ENCODE measurements at places on chromosomes 16 and 17.

DNA sequence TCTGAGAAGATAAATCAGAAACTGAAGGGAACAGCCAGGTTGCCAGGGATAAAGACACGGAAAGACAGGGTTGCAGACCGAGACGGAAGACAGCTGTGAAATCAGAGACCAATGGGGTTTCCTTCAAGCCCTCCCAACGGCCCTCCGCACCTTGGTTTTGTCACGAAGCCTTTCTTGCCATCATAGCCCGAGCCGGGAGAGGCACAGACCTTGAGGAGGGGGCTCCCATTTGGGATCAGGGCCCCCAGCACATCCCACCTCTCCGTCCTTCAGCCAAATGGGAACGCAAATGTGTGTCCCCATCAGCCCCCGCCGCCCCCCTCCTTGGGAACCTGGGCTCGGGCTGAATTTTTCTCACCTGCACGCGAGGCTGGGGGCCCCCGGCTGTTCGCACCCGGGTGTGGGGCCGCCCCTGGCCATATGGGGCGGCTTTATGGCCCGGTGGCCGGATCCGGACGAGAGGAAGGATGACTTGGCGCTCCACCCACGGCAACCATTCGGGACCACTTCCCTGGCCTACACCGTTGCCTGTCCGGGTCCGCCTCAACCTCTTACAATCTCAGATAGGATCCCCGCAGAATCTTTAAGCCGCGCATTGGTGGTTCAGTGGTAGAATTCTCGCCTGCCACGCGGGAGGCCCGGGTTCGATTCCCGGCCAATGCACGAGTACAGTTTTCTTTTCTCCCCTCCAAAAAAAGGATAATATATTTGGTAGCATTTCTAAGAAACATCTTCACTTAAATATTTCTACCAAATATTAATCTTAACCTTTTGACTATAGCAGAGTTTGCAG lies 1.4 kb upstream of the HES7 start:
- DNase-seq = peak; percentile 94

DNA sequence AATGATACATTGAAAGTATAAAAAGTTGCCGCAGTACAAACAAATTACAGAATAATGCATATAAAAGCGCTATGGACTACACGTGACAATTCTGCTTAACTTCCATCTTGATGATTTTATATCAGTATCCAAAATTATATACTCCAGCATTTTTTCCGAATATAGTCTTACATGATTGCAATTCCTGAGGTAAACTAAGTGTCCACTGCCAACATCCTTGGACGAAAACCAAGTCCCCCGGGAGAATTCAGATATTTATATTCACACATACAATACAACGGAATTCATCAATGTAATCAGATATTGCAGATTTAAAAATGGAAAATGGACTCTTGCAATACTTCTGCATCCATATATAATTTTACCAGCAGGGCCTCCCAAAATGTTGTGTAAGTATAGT lies 8.9 kb upstream of the MYH11 start:
- no peak for DNase-seq

DNA sequence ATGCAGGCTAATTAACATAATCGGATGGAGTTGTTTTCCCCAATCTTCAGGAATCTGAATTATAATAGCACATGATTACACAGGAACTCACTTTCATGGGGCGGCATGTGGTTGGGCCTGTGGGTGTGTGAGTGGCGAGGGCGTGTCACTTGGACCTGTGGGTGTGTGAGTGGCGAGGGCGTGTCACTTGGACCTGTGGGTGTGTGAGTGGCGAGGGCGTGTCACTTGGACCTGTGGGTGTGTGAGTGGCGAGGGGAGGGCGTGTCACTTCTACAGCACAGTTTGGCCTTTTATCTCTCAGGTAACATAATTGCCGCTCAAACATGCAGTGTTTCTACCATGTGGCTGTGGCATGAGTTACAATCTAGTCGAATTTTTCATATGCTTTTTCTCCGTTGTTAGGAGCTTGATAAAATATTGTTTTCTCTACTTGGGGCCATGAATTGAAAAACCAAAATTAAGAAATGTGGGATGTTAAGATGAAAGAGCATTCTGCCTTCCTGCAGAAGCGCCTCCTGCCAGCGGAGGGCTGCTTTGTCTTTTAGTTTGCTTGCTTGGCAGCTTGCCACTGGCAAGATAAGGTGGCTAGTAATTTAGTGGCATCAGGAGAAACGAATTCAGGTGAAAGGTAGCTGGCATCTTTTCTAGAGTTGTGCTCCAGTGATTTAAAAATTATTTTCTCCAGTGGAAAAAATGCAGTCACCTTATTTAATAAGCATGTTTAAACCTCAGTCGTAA lies 36.2 kb downstream of the USP10 start:
- no peak for DNase-seq

DNA sequence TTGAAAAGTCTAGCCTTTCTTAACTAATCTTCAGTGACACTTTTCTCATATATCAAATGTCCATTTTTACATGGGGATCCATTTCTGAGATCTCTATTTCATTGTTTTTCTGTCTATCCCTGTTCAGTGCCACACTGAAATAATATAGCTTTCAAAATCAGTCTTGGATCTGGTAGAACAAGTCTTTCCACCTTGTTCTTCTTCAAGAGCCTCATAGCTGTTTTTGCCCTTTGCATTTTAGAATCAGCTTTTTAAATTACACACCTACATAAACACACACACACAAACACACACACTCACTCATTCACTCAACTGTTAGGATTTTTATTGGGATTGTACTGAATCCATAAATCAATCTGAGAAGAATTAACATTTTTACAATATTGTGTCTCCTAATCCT lies 19.2 kb downstream of the GSDMB start:
- DNase-seq = no peak

- no peak for DNase-seq
Measured at GRCh38 chr16:77276661-77277060, 77.5 kb downstream of the SYCE1L start.

DNA sequence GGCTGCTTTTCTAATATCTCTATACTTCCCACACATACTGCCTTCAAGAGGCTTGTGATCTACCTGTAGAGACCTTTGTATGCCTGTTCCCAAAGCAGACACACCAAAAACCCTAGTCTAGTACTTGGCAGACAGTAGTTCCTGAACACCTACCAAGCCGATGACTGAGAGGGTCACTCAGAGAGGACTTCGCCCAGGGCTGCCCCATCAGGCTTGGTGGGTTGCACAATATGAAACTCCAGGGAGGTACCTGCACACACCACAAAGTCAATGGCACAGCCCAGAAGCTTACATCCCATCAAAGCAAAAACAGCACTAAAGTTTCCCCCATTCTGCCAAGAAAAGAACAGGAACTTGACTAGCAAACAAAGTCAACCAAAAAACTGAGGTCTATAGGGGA lies 30.3 kb downstream of the ASPA start:
- no peak for DNase-seq

- peak; percentile 51 for DNase-seq
Measured at GRCh38 chr16:24851700-24852099, 5.9 kb downstream of the SLC5A11 start.

- no peak for DNase-seq
Measured at GRCh38 chr16:49111351-49111750, 170.3 kb downstream of the CBLN1 start.

DNA sequence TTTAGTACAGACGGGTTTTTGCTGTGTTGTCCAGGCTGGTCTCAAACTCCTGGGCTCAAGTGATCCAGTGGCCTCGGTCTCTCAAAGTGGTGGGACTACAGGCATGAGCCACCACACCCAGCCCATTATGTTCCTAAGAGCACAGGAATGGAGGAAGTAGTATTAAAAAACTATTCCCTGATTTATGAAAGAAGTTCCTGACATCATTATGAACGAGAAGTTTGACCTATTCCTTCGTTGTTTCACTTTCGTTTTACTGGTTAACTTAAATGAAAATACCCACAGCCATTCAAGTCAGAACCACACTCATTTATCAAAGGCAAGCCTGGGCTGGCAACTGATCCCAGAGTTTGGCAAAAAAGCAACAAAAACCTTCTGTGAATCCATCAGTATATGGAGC lies 13.5 kb upstream of the CBX4 start:
- DNase-seq = no peak

DNA sequence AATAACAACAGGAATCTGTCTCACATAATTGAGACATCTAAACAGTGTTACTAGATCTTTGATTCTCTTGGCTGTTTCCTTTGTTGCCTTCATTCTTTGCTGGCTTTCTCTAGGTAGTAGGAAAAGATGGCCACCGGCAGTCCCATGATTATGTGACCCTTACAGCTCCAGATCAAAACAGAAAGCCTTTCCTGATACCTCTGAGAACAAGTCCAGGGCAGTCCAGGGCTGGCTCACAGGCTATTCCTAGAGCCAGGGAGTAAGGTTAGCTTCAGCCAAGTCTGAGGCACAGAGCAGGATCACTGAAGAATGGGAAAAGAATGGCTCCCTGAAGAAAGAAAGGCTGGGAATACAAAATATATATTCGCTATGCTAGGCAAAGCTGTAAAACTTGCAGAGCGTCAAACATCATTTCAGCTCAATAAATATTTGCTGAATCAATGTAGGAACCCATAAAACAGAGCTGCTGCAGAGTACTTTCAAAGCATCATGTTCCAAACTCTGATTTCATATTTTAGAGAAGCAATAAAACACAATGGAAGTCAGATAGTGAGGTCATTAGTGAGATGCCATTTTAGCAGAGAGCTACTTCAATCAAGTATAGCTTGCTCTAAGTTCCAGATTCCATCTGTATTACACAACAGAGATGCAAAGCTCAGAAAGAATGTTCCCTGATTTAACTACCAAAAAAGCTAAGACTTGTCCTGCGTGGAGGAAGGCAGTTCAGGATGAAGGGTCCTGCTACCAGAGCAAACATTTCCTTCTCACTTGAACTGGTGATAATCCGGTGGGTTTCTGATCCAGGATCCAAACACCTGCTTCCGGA lies 23.4 kb downstream of the ADAT1 start:
- DNase-seq = no peak

DNA sequence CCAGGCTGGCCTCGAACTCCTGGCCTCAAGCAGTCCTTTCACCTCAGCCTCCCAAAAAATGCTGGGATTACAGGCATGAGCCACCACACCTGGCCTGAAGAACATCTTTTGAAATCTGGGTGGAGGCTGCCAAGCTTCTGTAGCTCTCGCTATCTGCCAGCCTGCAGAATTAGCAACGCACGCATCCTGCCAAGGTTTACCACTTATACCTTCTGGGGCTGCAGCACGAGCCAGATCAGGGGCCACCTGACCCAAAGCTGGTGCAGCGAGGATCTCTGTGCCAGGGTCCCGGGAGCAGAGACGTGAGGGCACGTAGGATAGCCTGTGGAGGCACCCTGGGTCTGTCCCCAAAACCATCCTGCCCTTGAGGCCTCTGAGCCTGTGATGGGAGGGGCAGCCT lies 22.2 kb downstream of the SLC38A8 start:
- DNase-seq = no peak

- DNase-seq = no peak
Measured at GRCh38 chr16:50195276-50195675, 42.2 kb downstream of the TENT4B start.

DNA sequence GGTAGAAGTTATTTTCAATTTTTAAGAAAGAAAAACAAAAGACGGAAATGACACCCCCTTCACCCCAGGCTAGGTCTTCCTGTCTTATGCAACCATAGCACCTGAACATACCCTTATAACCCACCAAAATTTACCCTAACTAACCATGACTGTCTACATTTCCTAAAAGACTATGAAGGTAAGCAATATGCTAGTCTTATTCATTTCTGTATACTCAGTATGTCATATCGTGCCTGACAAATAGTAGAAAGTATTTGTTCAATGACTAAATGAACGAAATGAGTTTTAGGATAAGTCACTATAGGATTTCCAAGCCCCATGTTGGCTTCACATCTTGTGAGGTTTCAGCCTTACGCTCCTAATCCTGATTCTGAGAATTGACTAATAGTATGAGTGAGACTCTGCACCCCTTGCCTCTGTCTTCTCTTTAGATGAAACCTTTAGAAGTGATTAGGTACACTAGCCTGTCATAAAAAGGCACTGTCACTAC lies 6.5 kb downstream of the ADAT1 start:
- DNase-seq = no peak

DNA sequence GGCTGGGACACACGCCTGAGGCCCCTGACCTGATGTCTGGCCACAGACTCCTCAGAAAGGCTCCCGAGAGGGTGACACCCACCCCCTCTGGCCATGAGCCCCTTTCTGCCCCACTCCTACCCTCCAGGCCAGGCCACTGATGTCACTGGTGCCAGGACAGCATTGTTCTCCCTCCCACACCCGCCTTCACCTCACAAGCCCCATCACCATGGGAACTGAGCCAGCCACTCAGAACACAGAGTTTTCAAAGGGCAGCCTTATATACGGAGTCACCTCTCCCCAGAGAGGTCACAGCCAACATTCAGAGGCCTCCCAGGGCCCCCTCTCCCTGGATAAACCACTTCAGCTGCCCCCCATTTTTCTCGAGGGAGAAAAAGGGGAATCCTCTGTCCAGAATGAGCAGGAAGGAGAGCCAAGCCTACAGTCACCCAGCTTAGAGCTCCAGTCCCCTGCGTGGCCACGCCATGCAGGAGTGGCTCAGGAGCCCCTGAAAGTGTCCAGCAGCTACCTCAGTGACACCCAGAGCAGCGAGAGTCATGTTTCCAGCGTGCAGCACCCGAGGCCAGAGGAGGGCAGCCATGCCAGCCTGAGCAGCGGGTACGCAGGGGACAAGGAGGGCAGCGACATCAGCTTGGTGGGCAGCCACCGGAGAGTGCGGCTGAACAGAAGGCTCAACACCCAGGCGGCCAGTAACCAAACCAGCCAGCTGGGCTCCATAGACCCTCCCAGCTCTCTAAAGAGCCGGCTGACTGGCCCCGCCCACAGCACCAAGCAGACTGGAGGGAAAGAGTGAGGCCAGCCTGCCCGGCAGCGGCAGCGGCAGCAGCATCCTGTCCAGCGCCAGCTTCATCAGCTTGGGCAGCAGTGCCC lies at the start of gene C16orf82:
Gene C16orf82, plus strand, starts transcription at position 260 of the 870 bp plus-strand sequence.
- DNase-seq = no peak

- no peak for DNase-seq
Measured at GRCh38 chr17:82836823-82837357, 2.9 kb downstream of the ZNF750 start.

GRCh38 chr17:19647697-19648474 lies 665 bp upstream of the ALDH3A2 start:
- DNase-seq = peak; percentile 37

GRCh38 chr16:50298075-50298460 lies 31.7 kb downstream of the ADCY7 start:
- DNase-seq = no peak

- DNase-seq = no peak
Measured at GRCh38 chr17:34713687-34714086, 134.3 kb downstream of the TMEM132E start.

GRCh38 chr16:79287424-79287917 lies 313.1 kb downstream of the MAF start:
- DNase-seq = no peak

DNA sequence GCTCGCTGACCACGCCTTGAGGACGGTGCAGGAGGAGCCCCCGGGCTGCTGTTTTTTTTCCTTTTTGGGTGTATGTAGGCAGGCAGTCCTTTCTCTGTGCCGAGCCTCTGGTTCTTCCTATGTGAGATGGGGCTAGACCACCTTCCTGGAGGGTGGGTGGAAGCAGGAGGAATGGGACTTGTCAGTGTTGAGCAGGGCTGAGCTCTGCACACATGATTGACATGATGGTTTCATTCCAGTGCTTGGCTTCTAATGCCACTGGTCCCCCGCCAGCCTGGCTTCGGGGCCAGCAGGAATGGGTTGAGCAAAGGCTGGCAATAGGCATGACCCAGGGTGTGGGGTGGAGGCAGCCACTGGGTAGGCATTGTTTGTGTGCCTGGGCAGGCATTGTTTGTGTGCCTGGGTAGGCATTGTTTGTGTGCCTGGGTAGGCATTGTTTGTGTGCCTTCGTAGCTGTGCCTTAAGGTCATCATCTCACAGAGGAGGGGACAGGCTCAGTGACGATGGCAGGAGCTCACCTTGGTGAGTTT lies 14.2 kb upstream of the ADCY7 start:
- DNase-seq = no peak

Data from activated CD4-positive, alpha-beta T cell treated with anti-CD3 and anti-CD28 coated beads, Interleukin-2, amount 50 U/mL, for 48 hours (primary cell).